ENCODE measurements at places on chromosomes 16 and 17.

GRCh38 chr17:43778337-43779144, at the start of gene DUSP3:
Gene DUSP3, minus strand, starts transcription at chr17:43778977. Its CDS starts 53 bp downstream, at chr17:43778924.
- peak; percentile 66 for DNase-seq

GRCh38 chr16:30112197-30113030, 923 bp downstream of the GDPD3 start:
- DNase-seq: peak; percentile 27

DNA sequence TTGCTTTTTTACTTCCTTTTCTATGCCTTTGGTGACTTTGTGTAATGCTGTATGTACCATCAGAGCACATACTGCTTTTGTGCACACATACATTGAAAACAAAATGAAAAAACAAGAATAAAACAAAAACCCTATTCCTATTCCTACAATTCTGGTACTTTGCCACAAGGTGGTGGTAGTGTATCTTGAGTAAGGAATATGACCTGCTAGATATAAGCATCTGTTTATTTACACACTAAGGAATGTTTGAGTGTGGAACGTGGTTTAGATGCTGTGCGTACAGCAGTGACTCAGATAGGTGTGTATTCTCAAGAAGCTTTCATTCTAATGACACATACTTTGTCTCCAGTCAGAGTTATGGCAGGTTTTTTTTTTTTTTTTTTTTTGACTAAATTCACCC, 606.2 kb downstream of the WWOX start:
- DNase-seq: no peak

- DNase-seq: no peak
These were observed 331.3 kb upstream of the EEF2KMT start for GRCh38 chr16:5428932-5429331.

GRCh38 chr16:29665294-29666077, 2.4 kb downstream of the SPN start:
- DNase-seq: peak; percentile 17

DNA sequence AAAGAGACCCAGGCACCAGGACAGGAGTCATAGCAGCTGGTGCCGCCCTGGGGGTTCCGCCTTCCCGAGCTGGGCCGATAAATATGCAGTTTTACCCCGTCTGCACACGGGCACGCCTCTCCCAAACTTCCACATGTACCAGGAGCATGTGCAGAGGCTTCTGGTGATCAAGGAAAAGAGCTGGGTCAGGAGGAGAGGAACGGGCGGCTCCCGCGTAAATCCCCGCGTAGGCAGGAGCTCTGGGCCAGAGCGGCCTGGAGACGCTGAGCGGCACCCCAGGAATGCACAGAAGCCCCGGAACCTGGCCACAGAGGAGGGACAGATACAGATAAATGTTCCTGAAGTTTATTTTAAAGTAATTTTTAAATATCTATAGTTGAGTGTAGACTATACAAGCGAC, 46.6 kb upstream of the METRNL start:
- DNase-seq: no peak

Data from stimulated activated CD8-positive, alpha-beta memory T cell treated with anti-CD3 and anti-CD28 coated beads, Interleukin-7, amount 100 ng/mL, for 4 hours (primary cell).